Fibroblast of skin of right quadriceps (primary cell): ENCODE measurements at places on chromosomes 5 and 9.
A peak's percentile ranks its signal among the peaks of the same experiment; 100 is the strongest.

GRCh38 chr5:157222506-157223230, 42.0 kb downstream of the ITK start:
- peak; percentile 90 for DNase-seq

GRCh38 chr5:151151793-151152192, 5.8 kb downstream of the ANXA6 start:
- DNase-seq, result peak; percentile 41

DNA sequence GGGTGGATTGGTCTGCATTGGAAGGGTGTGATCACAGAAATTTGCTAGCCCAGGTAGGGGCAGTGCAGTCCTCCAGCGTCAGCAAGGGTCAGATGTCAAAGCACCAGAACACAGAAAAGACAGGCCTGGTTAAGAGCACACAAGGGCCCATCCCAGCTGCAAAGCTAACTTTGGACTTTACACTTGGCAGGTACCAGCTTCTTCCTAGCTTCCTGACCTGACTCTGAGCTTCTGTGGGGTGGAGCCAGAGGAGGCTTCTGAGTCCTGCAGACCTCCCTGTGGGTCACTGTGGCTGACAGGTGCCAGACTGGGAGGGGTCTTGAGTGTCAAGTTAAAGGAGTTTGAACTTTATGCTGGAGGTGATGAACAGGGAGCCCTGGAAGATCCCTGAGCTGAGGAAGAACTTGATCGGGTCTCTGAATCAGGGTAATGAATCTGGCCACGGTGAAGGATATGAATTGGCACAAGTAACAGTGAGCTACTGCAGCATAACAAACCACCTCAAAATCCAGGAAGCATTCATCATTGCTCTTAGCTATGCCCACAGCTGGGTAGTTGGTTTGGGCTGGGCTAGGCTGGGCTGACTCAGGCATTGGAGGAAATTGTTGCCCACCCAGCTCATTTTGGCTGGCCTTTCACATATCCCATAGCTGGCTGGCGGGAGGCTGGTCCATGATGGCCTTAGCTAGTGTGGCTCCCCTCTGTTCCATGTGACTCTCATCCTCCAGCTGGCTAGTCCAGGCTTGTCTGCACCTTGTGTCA, 63.4 kb downstream of the BARX1 start:
- DNase-seq, result no peak

- peak; percentile 85 for DNase-seq
Observed at GRCh38 chr9:114156657-114157421, 1.5 kb downstream of the COL27A1 start.

- no peak for DNase-seq
Observed at GRCh38 chr9:93280661-93281259, 96.8 kb downstream of the WNK2 start.

GRCh38 chr9:138080979-138081378, 203.4 kb downstream of the CACNA1B start:
- DNase-seq, result no peak

GRCh38 chr9:129640871-129641749, 841 bp downstream of the ASB6 start:
- DNase-seq, result no peak

DNA sequence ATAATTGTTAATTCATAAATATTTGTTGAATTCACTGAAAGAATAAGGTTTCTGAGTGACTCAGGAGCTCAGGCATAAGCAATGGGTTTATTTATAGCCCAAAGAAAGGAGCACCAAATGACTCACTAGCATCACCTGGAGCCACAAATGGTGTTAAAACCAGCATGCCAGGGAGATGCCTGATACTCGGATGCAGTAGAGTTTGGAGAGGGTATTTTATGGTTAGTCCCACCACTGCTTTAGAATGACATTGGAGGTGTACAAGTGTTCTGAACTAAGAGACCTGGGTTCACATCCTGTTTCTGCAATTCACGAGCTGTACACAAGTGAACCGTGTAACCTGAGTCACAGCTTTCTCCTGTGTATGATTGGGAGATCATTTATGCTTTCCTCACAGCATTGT, 25.2 kb downstream of the CCL28 start:
- no peak for DNase-seq

DNA sequence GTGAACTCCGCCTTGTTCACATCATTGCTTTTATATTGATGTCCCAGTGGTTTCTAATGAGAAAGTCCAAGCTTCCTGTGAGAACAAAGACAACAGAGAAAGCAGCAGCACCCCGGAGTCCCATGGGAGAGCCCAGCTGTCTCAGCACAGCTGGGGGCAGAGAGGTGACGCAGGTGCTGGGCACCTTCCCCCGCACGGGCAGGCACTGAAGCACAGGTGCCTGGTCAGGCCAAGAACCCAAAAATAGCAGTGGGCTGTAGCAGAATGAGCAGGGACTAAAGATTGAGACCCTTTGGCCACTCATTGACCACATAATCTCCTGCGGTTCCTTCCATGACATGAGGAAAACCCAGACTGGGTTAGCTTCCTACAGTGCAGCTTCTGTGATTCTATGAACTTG, 18.8 kb downstream of the SRD5A1 start:
- DNase-seq, result no peak

DNA sequence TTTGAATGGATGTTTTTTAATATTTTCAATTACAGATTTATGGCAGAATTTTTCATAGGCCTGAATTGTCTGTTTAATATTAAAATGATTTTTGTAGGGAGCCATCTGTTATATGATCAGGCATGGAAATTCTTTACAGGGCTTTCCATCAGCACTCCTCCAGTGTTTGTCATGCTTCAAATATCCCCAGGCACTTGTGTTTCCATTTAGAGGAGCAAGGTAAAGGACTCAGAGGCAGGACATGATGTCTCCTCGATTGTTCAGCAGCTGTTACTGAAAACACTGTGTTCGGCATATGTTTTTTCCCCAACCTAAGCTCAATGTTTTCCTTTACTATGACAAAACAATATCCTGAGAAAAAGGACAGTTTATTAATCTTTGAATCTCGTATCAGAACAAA, 172.3 kb upstream of the RFX3 start:
- DNase-seq, result no peak
